ENCODE measurements at places on chromosomes 5 and 9.

DNA sequence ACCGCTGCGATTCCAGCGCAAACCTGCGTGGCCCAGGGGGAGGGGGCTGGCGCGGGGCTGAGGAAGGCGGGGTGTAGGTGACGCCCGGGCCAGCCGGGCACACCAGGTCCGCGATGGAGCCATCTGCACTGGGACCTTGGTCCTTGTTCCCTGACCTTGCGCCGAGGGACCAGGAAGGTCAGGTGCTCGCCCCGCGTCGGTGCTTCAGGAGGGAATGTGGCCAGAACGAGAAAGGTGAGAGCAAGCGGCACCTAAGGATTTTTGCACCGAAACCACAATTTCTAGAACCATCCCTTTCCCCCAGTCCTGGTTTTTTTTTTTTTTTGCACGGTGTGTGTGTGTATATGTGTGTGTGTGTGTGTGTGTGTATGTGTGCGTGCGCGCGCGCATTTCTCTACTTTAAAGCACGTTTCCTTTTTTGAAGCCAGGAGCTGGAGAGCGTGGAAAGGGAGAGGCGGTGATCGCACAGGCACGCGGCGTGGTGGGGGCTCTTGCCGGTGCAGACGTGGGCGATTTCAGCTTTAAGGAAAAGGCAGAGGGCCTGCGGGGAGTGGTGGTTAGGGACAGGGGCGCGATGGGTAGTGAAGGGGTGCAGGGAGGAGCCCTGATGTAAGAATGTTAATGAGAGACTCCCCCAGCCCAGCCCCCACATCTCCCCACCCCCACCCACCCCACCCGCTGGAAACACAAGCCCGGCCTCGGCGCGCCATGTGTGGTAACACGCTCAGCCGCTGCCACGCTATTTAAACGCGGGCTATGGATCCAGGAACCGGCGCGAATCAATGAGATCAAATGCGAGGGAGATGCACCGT is at the start of gene NPR3:
Gene NPR3 (plus strand): TSS at position 772 of the 812 bp plus-strand sequence. CDS start 456 bp downstream, outside the sequence.
- DNase-seq = no peak

DNA sequence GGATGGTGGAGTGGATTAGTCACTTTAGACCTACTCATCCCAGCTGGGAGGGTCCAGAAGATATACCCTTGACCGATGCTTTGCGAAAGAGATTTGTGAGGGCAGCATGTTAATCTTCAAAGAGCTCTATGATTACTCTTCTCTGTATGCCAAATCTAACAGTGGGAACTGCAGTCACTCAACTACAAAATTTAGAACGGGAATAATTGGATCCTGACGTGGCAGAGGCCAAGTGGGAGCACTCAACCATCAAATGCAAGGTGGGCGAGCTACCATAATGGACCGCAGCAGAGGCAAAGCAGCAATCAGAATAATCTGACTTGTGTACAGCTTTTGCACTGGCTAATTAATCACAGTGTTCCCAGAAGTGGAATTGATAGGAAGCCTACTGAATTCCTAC is 20.4 kb downstream of the NSA2 start:
- DNase-seq = no peak

GRCh38 chr9:136014924-136015633 is 53.9 kb upstream of the UBAC1 start:
- DNase-seq = no peak

- DNase-seq = no peak
Observed at GRCh38 chr5:36495611-36496010, 110.8 kb upstream of the SLC1A3 start.

- DNase-seq = no peak
Observed at GRCh38 chr5:177293819-177294581, 9.5 kb downstream of the RAB24 start.

DNA sequence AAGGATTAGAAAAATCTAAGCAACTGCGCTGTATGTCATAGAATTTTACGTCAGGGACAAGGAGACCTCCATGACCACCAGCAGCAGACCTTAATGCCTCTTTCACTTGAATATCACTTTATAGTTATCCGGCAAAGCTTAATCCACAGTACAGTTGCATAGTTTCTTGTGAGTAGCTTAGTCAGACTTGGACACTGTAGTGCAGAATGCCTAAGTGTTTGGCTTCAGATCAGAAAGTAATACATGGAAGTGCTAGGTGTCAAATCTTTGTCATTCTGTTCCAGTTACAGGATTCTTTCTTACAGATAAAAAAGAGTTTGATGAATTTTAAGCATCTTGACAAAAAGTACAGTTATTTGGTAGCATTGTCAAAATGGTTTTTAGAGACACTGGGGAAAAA is 239.9 kb upstream of the PAPPA start:
- DNase-seq = no peak

GRCh38 chr5:32712481-32713360 is 1.6 kb downstream of the NPR3 start:
- no peak for DNase-seq

GRCh38 chr9:37364751-37365360 is 57.6 kb upstream of the GRHPR start:
- no peak for DNase-seq

DNA sequence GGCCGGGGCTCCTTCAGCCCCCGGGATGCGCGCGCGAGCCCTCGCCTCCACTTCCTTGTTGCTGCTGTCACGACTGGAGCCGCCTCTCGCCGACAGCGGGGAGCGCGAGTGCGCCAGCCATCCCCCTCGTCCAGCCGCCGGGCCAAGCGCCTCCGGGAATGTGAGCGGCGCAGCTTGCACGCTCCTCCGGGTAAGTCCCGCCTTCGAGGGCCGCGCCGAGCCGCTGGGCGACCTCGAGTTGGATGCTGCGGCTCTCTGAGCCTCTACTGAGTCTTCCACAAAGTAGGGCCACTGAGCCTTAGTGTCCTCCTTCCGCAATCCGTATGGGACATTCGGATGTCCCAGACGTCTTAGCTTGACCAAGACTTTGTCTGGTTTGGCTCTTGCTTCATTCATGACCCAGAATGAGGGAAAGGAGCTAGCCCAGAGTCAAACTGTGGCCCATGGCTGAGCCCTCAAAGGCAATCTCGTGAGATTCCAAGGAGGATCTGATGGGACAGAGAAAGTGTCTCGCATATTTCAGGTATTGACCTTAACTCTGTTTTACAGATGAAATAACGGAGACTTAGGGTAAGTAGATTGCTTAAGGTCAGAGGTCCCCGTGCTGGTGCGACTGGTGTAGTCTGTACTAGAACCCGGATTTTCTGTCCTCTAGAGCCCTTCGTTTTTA is 586 bp downstream of the HMGXB3 start:
- DNase-seq = peak; percentile 68

DNA sequence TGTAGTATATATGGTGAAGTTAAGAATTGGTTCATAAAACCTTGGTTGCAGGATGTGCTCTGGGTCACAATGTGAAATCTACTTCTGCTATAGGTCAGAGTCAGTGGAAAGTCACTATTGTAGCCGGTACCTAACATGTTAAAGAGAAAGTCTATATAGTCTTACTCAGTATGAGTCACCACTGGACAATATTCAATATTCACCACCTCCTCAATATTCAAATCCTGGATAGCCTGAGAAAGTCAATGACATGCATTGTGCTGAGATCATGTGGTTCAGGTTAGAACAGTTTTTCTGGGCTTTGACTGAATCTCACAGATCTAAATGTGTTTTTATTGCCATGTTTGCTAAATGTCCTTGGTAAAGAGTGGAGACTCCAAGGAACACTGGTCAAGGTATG is 108.8 kb downstream of the HMHB1 start:
- DNase-seq = no peak

DNA sequence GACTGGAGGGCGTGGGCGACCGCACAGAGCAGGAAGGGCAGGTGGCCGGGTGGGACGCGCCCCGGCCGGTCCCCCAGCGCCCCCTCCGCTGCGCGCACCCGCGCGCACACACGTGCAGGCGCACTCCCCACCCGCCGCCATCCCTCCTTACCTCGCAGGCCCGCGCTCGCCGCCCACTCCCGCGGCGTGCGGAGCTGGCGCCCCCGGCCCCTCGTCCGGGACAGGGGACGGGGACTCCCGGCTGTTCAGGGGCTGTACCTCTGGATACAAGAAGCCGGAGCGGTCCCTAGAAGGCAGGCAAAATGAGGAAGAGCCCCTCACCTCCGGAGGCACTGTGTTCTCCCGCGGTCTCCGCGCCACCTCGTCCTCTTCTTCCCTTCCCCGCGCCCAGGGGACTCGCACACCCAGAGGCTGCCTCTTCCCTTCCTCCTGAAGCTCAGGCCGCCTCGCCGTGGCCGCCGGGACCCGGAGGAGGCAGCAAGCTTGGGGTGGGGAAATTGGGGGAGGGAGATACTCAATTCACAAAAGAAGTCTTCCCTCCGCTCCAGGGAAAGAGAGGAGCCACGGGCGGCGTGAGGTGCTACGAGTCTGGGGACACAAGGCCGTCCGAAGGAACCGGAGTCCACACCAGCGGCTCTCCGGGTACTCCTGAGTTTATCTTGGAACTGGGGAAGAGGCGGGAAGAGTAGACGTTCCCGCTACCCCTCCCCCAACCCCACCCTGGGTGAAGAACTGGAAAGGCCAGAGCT is 1.4 kb upstream of the GABRB2 start:
- no peak for DNase-seq

DNA sequence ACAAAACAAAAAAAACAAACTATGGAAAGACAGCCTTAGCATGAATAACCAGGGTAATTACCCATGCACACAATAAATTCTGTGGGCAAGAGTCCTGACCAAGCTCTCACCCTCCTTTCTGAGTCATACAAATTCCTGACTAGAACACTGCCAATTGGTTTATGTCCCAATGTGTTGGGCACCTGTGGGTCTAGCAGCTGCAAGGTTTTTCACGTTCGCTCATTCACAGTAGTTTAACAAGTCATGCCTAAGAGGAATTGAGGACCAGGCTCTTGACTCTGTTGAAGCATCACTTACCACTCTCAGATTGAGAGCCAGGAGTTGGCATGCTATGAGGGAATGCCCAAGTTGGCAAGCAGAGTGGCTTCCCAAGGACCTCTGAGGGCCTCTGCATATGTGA is 205.5 kb upstream of the SLC24A2 start:
- no peak for DNase-seq

DNA sequence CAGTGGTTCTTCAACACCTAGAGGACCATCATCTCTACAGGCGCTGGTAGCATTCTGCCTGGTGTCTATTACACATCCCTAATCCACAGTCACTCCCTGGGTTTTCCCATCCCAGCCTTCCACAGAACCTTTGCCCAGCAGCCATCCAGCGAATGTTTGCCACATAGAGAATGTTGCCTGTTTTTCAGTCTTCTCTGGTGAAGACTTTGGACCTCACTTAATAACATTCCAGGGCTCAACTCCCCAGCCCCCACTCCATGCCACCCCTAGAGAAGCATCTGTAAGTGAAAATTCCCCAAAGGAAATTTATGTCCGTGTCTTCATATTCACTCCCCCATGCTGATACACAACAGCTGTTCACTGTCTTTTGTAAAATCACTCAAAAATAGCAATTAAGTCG is 249.6 kb downstream of the AOPEP start:
- DNase-seq = no peak

- DNase-seq = no peak
Observed at GRCh38 chr5:129960831-129961230, 56.6 kb downstream of the CHSY3 start.

- no peak for DNase-seq
Observed at GRCh38 chr9:14314424-14314928, 535 bp upstream of the NFIB start.

DNA sequence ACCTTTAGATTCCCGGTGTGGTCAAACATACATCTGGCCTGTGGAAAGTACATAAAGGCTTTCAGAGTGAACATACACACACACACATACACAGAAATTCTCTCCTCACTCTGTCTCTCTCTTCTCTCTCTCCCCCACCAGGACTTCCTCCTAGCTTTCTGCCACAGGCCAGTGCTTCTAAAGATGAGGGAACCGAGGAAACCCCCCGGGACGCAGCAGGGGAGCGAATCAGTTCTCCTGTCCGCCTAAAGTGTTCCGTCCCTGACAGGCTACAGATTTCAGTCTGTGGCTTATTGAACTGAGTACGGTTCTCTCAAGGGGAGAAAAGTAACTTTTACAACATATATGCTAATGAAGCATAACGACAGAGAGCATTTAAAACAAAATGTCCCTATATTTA is 75.8 kb downstream of the MED27 start:
- DNase-seq = no peak

DNA sequence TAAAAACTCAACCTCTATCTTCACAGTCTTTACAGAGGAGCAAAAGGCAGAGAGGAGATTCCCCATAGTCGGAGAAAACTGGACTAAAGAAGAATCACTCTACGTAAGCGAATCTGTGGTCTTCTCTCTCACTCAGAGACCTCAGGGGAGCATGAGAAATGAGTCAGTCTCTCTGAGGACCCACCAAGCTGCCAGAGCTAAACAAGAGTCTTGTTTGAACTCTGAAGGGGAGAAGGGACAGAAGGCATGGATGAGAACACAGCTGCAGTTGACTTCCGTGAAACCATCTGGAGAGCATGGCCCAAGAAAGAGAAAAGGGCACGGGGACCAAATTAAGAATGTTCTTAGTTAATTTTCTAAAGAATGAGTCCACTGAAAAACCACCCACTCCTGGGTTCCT is 12.8 kb upstream of the MAN2A1 start:
- DNase-seq = no peak

DNA sequence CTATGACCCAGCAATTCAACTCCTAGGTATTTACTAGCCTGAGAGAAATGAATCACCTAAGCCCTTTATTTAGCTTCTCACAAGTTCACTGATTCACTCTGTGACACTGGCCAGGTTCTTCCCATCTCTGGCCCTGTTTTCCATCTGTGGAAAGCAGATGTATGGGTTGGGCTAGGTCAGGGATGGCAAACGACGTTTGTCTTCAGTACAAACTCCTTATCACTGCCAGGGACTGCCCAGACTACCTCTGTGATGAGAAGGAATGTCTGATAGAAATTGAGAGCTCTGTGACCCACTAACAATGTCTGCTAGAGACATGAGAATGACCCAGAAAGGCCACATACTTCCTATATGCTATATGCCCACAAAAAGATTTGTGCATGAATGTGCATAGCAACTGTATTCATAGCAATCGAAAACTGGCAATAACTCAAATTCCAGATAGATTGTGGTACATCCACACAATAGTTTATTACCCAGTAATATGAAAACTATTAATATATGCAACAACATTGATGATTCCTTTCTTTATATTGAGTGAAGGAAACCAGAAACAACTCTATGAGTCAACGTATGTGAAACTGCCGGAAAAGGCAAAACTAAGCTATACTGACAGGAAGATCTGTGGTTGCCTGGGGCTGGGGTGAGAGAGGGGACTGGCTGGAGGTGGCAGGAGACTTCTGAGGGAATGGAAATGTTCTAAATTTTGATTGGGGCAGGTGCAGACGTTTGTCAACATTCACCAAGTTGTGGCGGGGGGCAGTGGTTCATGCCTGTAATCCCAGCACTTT is 32.0 kb upstream of the ADAM19 start:
- DNase-seq = peak; percentile 80

GRCh38 chr5:55997742-55998351 is 3.1 kb upstream of the IL6ST start:
- DNase-seq = no peak

- DNase-seq = no peak
Observed at GRCh38 chr5:1214936-1215220, 10.3 kb upstream of the SLC6A18 start.

- DNase-seq = no peak
Observed at GRCh38 chr5:116340799-116341198, 233.8 kb downstream of the SEMA6A start.

GRCh38 chr9:108039493-108039892 is 549.9 kb upstream of the KLF4 start:
- DNase-seq = no peak
